Thyroid gland (tissue), 4 donors: ENCODE measurements at places on chromosomes 5 and 9.

- DNase-seq, result no peak
Observed at GRCh38 chr5:33423018-33423630, 17.6 kb upstream of the TARS1 start.

- peak; percentile 61 for DNase-seq
Observed at GRCh38 chr9:3879726-3880505, 354.1 kb upstream of the RFX3 start.

GRCh38 chr9:124389146-124389939, 25.9 kb downstream of the PSMB7 start:
- peak; percentile 58 for DNase-seq

DNA sequence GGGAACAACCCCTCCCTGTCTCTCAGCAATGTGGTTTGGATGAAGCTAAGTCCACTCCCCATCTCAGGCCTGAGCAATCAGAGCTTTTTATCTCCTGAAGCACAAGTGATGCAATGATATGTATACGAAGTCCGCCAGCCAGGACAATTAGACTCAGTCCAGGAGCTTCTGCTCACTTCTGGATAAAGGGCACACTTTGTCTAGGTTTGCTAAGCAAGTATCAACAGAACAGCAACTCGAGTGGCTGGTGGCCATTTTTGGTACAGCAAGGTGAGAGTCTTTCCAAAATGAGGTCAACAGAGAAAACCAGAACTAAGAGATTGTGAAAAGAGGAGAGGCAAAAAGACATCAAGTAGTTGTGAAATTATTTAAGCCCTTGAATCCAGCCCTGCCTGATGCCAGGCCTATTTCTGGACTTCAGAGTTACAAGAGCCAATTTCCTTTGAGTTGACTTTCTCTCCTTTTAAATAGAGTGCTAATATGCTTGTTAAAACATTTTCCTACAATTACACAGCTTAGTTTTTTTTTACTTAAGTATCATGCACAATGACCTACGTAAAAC, 8.2 kb downstream of the NDUFA8 start:
- peak; percentile 24 for DNase-seq

DNA sequence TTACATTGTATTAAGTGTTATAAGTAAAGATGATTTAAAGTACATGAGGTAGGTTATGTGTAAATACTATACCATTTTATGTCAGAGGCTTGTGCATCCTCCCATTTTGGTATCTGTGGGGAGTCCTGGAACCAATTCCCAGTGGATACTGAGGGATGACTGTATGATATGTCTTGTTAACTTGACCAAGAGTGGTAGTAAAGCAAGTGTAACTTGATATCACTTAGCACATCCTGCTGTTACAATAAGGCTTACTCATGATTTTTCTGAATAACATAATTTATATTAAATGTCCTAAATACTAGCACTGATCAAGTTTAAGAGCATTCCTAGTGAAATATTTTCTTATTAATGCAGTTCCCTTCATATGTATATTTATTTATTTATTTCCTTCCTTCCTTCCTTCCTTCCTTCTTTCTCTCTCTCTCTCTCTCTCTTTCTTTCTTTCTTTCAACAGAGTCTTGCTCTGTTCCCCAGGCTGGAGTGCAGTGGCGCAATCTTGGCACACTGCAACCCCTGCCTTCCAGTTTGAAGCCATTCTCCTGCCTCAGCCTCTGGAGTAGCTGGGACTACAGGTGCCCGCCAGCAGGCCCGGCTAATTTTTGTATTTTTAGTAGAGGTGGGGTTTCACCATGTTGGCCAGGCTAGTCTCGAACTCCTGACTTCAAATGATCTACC, 7.5 kb downstream of the NDFIP1 start:
- DNase-seq, result no peak

DNA sequence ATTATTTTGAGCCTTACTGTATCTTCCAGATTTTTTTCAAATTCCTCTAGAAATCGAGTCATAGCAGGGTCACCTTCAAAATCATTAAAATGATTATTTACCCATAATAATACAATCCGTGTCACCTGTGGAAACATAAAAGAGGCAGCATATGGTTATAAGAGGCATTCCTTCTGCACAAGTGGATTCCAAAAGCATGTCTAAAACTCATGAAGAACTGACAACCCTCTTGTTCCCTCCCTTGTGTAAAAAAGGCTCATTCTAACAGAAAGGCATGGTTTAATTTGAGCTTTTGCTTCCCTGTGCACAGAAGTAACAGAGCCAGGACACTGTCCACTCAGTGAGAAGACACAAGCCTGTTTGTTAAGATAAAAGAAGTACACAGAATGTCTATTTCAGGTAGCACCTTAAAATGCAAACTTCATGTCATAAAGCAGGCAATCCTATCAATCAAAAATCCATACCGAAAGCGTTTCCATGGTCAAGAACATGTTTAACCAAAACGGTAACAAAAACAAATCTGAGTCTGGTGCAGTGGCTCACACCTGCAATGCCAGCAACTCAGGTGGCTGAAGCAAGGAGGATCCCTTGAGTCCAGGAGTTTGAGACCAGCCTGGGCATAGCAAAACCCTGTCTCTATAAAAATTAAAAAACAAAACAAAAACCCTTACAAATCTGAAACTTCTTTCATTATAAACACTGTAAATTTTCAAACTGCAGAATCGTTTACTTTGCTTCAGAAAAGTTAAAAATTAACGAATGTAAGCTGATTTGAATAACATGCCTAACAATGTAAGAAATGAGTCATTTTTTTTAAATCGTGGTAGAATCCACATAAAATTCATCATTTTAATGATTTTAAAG, 139.3 kb downstream of the RAPGEF6 start:
- DNase-seq, result no peak

DNA sequence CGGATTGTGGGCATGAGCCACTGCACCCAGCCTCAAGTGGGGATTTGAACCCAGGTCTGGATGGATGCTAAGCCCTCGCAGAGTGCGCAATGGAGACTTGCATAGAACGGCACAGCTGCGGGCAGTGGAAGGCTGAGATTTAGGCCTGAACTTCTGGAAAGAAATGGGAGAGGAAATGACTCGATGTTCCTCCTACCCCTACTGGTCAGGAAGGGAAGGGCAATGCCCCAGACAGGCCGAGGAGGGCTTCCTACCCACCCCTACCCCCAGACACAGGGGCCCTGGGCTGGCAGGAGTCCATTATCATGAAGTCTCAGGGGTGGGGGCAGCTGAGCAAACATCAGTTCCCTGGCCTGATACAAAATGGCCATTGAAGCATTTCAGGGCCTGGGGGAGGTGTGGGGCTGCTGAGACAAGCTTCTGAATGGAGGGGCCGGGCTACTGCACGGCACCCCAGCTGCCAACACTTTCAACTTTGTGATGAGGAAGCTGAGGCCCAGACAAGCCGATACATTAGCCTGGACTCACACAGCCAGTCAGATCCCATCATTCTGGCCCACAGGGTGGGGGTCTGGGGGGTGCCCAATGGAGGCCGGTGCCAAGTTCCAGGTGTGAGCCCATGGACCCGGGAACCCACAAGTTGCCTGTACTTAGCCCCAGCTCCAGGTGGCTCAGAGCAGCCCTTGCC, 13.5 kb upstream of the WDR38 start:
- DNase-seq, result no peak

- no peak for DNase-seq
Observed at GRCh38 chr9:35028341-35028740, 38.8 kb downstream of the DNAJB5 start.

DNA sequence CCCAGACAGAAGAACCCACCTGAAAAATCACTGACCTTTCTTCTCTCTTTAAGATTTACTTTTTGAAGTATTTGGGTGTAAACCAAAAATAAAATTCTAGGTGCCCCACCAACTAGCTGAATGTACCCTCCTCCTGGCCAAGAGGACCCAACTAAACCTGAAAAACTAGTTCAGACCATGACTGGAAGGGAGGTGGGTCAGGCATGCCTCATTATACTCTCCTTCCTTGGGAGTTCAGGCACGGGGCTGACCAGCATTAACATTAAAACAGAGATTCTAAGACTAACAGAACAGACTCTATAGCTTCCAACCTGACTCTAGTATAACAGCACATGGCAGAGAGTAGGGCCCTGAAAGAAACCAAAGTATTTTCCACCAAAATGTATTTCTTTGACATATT, 61.4 kb downstream of the CERT1 start:
- DNase-seq, result peak; percentile 43

DNA sequence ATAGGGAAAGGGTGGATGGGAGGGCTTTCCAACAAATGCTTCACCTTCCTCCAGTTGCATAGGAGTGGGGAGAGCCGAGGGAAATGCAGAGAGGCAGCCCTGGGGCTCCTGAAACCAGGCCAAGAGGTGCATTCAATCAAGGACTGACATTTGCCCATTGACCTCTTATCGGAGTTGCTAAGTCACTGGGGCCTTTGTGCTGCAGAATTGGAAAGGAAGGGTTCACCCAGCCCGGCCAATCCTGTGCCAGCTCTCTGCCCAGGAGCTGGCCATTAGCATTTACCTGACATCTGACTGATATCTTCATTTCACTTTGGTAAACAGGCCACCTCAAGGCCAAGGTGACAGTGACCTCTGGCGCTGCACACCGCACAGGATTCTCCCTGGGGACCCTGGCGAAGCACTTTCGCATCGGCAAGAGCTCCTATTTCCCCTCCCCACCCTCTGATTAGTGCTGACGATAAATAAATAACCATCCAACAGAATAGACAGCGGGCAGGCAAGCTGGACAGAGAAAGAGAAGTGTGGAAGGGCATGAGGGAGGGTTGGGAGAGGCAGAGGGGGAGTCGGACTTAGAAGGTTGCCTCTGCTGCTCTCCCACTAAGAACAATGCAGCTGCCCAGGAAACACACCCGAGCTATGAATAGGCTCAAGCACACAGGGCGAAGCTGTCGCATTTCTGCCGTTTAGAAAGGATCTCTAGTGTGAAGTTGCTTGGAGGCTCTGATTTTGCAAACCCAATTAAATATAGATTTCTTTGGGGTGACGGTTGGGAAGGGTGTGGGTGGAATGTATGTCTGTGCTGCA, 57.0 kb upstream of the BOD1 start:
- DNase-seq, result no peak

GRCh38 chr5:173923218-173924095, 35.3 kb downstream of the CPEB4 start:
- DNase-seq, result no peak

DNA sequence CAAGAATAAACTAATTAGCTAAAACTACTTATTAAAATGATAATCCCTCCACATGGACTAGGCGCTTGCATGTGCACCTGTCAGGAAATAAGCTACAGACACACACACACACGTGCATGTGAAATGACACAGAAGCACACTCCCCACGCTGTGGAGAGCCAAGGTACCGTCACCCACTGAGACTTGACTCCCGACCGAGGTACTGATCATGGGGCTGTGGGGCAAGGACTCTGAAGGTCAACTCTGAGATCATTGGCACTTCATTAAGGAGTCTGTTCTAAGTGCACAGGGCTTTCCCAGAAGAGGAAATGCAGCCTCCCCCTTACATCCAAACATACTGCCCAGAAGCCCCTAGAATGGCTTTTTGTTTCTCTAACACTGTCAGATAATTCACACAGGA, 264.4 kb upstream of the WWC1 start:
- DNase-seq, result no peak

- DNase-seq, result no peak
Observed at GRCh38 chr9:72818385-72818784, 134.5 kb downstream of the ALDH1A1 start.

GRCh38 chr9:132610661-132611060, 28.3 kb downstream of the BARHL1 start:
- DNase-seq, result no peak

DNA sequence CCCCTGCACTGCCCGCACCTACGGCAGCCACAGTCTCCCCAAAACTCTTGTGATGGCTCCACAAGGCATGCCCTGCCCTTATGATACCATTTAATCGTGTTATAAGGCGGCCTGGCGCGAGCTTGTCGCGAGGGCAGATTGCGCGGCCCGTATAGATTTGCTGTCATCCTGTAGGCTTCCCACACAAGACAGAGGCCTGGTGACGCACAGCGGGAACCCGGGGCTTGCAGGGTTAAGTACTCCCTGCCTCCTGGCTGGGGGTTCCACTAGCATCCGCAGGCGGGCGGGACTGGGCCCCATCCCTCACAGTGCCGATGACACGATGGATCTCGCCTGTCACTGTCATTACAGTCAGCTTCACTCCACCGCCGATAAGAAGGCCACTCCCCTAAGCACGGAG, 364.9 kb upstream of the IRX2 start:
- no peak for DNase-seq

DNA sequence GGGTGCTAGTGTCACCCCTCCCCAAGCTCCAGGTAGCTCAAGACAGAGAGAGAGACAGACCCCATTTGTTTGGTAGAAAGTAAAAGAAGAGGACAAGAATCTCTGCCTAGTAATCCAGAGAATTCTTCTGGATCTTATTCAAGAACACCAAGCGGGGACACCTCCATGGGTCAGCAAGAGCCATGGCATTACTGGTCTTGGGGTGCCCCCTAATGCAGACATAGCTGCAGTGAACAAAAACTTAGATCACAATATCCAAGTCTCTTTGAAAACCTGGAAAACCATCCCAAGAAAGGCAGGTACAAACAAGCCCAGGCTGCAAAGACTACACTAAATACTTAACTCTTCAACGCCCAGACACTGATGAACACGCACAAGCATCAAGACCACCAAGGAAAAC, 29.9 kb upstream of the PDE4D start:
- no peak for DNase-seq

DNA sequence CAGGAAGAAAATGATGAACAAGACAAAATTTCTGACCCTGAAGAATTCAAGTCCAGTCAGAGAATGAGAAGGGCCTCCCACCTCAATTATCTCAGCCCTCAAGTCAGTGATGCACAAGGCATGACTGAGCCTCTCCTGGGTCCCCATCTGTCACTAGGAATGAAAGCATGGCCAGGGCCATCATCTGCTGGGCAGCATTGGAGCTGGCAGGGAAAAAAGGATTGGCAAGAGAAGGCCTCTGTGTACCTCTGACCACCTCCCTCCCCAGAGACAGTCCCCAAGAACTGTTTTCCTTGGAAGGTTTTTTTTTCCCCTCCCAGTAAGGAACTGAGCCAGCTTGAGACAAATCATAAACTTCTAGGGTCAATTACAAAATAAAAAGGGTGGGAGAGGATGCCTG, 76.7 kb downstream of the KLHL3 start:
- no peak for DNase-seq

DNA sequence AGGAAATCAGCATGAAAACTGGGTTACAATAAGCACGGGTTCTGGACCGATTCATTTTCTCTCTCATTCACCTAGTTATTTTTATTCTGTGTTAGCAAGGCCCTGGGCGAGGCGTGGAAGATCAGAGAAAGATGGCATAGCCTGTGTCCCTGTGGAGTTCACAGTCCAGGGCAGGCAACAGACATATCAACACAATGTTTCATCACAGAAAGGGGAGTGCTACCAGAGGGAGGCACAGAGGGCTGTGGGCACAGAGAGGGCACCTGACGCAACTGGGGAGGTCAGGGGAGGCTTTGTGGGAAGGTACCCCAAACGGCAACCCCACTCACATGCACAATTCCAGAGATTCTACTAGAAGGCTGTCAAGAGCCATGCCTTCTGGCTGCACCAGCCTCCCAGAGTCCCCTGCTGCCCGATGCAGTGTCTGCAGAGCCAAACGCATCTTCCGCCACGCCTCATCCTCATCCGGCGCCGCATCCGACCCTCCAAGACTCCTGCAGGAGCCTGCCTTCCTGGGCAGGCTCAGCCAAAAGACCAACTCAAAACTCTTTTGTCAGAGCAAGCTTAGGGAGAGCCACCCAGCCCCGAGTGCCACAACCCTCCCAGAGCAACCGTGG, 1.4 kb downstream of the FAM193B start:
- no peak for DNase-seq

GRCh38 chr5:22460189-22460588, 393.0 kb downstream of the CDH12 start:
- no peak for DNase-seq
